Fibroblast of upper back skin (primary cell): ENCODE measurements at places on chromosomes 12 and 14.
A peak's percentile ranks its signal among the peaks of the same experiment; 100 is the strongest.

DNA sequence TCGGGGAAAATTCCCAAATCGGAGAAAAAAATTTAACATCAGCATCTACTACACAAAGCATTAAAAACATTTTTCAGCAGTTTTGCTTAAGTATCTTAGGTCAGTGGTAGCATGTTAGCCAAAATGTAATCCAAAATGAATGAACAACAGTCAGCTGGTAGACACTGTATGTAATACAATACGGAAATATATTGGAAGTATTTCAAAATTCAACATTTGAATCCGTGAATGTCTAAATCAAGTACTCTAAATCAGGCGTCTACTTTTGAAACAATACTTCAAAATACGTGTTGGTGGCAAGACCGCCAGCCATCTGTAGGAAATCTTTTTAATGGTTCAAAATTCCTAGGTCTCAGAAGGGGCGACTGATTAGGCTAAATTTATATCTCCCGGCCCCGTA, 1.1 kb downstream of the SCAF11 start:
- DNase-seq: no peak

DNA sequence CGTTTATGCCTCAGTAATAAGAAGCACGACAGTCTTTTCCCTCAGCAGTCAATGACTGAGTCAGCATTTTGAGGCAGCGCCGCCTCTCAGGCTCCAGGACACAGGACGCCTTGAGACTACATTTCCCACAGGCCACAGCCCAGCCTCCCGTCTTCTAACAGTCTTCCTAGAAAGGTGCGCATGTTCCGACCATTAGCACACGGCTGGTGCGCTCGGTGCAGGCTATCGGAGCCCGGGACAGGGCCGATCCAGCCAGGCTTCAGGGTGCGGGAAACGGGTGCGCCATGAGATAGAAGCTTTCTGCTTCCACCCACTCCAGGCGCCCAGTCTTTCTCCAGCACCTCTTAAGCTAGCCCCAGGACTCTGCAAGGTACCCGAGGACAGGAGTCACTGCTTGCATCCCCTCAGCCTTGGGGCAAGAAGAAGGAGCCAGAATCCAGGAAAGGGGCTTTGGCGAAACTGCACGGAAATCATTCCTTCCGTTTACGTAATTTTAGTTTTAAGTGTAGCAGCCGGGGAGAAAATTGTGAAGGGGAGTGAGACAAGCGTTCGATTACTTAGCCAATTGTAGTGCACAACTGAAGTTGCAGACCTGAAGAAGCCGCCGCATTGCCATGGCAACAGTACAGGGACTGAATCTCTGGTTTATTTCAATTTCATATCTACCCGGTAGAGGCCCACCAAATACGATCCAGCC, 54.0 kb downstream of the ZNF641 start:
- peak; percentile 76 for DNase-seq

- DNase-seq: no peak
Measured at GRCh38 chr12:20270557-20270956, 97.8 kb upstream of the PDE3A start.

DNA sequence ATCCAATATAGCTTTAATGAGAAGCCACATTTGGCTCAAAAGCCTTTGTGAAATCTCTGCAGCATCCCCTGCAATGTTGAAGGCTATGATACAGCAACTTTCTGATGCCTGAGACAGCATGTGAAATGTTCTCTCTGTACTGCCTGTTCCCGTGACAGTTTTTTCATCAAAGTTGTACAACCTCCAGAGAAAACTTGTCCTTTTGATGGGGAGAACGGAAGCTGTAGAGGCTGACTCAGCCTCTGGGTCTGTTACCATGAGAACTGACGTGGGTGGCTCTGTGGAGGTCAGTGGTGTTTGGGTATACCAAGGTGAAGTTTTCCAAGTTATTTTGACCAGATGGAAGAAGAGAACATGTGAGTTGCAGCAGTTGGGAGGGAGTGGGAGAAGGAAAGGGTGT, 17.0 kb downstream of the SLC4A8 start:
- no peak for DNase-seq

- peak; percentile 62 for DNase-seq
Measured at GRCh38 chr12:79174626-79175025, 310.1 kb downstream of the SYT1 start.

DNA sequence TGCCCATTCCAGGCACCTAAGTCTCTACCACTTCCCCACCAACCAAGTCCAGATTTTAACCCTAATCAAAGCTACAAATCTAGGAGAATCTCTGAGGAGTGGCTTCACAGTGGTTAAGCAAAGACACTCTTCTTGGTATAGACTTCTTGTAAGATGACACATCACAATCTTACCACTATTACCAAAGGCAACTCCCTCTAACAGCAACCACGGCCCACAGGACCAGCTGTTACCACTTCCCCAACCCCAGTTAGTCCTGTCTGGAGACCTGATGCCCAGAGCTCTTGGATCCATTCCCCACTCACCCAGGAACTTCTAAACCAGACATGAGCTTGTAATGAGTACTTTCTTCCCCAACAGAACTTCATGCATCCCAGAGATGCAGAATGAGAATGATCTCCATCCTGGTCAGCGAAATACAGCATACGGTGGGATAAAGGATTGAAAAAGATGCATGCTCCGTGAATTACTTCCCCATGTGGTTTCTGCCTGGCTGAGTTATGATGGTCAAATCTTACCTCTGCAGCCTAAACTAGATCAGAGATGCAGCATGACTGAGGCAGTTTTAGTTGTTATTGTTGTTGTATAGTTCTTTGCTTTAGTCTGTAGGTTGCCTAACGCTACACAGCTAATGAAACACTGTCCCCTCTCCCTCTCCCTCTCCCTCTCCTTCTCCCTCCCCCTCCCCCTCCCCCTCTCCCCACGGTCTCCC, 87.7 kb upstream of the FOXN3 start:
- DNase-seq: peak; percentile 85

DNA sequence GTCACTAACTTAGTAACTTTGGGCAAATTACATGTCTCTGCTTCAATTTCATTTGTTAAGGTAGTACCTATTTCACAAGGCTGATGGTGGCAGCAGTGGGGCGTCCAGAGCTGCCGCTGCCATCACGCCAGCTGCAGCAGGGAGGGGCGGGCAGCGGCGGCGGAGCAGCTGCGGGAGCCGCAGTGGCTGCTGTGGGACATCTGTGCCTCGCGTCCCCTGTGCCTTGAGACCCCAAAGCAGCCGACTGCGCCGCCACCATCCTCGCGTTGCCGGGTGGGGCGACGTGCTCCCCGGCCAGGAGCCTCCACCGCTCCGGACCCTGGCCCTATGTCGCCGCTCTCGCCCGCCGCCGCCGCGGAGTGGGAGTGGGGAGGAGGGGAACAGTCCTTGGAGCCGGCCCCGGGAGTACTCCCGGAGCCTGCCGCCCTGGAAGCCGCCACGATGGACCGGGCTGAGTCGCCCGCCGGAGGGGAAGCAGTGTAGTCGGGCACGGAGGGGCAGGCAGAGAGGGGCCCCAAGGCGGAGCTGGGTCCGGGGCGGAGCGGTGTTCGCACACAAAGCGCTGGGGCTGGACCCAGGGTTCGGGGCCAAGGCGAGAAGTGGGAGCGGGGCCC, 51.4 kb downstream of the A2M start:
- DNase-seq: peak; percentile 30

DNA sequence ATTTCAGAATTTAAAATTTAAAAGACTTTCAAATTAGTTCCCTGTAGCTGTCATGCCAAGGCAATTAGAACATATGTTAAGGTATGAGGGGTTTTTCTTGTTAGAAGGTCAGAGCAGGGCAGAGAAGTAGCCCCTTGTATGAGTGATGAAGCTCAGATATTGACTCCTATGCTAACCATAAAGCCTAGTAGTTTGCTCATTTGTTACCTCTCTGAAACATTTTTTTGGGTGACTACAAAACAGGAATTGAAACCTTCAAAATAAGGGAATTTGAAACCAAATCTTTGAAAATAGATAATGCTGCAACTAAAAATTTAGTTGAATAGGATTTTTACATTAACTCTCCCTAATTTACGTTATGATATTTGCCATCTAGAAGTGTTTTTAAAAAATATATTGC, 333.5 kb downstream of the NAV3 start:
- no peak for DNase-seq

GRCh38 chr14:35378425-35379233, 25.9 kb downstream of the NFKBIA start:
- no peak for DNase-seq

DNA sequence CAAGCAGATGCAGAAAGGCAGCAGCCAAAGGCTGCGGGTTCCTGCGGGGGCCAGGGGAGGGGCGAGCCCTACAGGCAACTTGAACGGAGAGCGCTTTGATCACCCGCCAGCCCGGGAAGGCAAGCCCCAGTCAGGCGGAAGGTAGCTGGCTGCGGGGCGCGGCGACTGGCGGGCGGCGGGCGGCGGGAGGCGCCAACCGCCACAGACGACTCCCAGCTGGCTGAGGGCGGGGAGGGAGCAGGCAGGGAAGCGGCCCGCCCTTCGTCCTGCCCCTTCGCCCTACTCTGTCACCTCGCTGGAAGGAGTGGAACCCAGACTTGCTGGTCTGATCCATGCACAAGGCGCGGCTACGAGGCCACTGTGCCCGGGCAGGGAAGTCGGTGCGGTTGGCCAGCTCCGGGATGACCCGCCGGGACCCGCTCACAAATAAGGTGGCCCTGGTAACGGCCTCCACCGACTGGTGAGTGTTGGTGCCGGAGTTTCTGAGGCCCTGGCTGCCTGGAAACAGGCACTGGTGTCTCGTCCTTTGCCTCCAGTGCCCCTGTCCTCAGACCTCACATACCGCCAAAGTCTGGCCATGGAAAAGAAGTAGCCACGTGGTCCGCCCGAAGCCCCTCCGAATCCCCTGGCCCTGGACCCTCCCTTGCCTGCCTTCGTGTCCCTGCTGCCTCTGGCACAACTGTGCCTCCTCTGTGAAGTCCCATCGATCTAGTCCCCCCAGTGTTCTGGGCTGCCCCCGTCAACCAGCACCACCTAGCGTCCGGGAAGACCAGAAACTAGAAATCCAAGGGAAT, 15.4 kb upstream of the CARMIL3 start:
- DNase-seq: peak; percentile 64

GRCh38 chr12:129001-129400, 62.4 kb downstream of the IQSEC3 start:
- DNase-seq: no peak

GRCh38 chr12:46920499-46920898, 94.7 kb upstream of the SLC38A4 start:
- DNase-seq: no peak

- DNase-seq: no peak
Measured at GRCh38 chr14:58129208-58129607, 22.8 kb downstream of the ARMH4 start.

- peak; percentile 80 for DNase-seq
Measured at GRCh38 chr12:25957793-25958427, 572 bp upstream of the RASSF8 start.

DNA sequence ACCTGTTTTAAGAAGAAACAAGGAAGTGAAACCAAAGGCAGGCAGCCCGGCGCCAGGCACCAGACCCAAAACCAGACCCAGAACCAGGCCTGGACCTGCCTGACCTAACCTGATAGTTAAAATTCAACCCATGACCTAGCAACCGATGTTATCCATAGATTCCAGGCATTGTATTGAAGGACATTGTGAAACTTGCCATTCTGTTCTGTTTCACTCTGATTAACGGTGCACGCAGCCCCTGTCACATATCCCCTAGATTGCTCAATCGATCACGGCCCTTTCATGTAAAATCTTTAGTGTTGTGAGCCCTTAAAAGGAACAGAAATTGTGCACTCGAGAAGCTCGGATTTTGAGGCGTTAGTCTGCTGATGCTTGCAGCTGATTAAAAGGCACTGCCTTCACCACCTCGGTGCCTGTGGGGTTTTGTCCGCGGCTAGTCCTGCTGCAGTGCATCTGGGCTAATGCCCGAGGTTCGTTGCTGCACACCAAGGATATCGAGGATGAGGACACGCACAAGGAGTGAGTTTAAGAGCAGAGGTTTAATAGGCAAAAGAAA, 262.5 kb upstream of the TMEM132C start:
- no peak for DNase-seq

GRCh38 chr12:19937161-19937560, 431.2 kb upstream of the PDE3A start:
- no peak for DNase-seq

- no peak for DNase-seq
Measured at GRCh38 chr14:63933110-63933509, 80.3 kb downstream of the SYNE2 start.

DNA sequence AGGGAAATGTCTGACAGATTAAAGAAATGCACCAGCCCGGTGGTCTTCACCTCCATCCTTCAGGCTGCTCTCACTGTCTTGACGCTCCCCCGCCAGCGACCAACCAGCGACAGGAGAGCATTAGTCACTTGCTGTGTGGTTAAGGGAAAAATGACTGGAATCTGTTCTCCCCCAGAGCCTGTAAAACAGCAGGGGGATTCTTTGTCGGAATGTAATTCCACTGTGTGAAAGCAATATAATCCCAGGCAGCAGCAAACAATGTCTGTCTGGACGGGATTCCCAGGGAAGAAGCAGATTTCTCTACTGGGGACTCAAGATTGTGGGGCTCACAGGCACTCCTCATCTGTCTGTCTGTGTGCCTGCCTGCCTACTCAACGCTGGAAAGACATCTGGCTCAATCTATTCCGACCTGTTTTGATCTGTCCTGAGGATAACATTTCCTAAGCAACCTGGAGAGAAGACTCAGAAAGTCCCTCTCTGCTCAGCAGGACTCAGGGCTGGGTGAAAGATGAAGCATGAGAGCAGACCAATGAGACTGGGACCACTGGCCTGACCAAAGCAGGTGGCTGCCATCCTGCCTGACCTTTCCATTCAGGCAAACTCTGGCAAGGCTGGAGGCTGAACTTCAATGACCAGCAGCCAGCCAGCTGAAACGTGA, 54.6 kb downstream of the NUAK1 start:
- DNase-seq: peak; percentile 99

GRCh38 chr12:11075642-11076041, 13.5 kb upstream of the TAS2R46 start:
- DNase-seq: no peak

- peak; percentile 66 for DNase-seq
Measured at GRCh38 chr12:105100207-105100985, 7.1 kb upstream of the WASHC4 start.

- DNase-seq: no peak
Measured at GRCh38 chr12:130644146-130644545, 72.0 kb downstream of the RIMBP2 start.

DNA sequence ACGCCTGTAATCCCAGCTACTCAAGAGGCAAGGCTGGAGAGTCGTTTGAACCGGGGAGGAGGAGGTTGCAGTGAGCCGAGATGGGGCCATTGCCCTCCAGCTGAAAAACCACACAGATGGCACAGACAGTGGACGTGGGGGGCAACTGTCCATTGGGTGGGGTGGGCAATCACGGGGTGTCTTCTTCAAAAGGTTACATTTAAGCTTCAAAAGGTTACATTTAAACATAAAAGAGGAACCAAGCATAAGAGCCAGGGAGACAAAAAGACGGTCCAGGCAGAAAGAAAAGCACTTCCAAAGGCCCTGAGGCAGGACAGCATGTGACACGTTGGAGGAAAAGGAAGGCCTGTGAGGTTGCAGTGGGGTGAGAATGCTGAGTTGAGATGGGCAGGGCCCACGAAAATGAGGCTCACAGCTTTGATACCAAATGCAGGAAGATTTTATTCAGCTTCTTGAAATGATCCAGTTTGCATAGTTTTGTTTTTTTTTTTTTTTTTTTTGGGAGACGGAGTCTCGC, 10.7 kb downstream of the SCARB1 start:
- DNase-seq: no peak
